ENCODE measurements at places on chromosomes 11 and 22.

GRCh38 chr11:48081151-48082010, 101.0 kb downstream of the PTPRJ start:
- DNase-seq: peak; percentile 86

GRCh38 chr22:32106930-32107329, 52.2 kb downstream of the C22orf42 start:
- peak; percentile 48 for DNase-seq

- no peak for DNase-seq
Measured at GRCh38 chr11:130691581-130691980, 224.7 kb downstream of the SNX19 start.

DNA sequence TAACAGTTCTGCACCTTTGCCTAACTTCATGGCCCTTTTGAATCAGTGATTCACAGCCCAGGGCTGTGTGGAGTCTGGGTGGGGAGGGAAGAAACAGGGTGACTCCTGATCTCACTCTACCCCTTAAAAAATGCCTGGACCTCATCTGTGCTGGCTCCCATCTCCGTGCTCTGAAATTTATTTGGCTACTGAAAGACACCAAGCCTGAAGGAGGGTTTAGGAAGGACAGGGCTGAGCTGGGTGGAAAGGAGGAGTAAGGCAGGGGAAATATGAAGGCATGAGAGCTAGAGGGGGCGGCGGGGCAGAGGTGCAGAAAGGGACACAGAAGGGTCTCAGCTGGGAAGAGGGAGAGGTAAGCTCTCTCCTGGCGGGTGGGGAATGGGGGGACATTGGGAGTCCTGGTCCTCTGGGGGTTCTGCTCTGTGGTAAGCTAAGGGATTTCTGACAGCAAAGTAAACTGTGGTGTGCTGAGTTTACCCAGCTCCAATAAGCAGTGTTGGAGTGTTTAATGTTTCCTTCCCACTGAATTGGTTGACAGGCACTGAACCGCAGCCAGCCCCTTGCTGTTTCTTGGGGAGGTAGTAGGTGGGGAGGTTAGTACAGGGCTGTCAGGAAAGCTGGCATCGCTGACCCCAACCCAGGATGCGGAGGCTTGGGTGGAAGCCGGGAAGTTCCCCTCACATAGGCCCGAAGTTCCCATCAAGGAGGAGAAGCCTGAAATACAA, 71.1 kb downstream of the RPUSD4 start:
- DNase-seq: peak; percentile 43

DNA sequence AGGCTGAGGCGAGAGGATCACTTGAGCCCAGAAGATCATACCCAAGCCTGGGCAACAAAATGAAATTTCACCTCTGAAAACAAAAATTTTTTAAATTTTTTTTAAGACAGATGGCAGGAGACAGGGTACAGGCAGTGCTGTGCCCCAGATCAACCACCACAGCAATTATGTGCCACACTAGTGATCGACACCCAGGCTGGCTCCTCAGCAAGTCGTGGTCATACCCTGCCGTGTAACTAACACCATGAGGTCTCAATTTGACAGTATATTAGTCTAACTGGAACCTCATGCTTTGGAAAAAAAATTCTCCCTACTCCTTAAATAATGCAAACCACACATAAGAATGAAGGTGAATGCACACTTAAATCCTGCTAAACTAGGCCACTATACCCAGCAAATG, 8.3 kb downstream of the SF3A1 start:
- DNase-seq: no peak

GRCh38 chr22:46092670-46093410, 57.5 kb upstream of the PPARA start:
- no peak for DNase-seq

DNA sequence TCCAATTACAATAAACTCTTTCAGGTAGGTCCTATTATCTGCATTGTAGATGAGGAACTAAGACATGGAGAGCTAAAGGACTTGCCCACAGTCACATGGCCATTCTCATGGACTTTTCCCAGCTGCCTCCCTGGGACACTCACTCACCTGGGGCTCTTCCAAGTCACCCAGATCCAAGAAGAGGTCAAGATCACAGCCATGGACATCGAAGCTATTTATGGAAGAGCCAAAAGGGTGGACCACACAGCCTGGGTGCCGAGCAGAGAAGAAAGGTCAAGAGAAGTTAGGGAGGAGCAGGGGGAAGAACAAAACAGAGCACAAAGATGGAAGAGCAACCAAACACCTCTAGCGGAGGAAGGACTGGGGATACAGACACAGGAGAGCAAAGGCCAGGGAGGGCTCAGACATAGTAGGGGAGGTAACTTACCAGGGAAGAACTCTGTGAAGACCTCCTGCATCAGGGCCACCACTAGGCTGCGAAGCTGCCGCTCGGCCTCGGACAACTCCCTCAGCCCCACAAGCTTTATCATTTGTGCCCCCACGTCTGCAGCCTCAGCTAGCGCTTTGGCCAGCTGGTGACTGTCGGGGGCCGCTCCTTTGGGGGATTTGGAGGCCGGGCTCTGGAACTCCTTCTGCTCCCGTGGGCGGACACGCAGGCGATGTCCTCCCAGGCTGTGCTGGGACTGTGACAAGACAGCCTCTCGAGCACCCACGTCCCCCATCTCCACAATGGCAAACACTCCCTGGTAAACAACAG, 7.4 kb upstream of the EEF1G start:
- no peak for DNase-seq

GRCh38 chr11:77753230-77753629, 67.3 kb downstream of the RSF1 start:
- no peak for DNase-seq

- peak; percentile 79 for DNase-seq
Measured at GRCh38 chr22:24156141-24156912, 25.0 kb upstream of the SUSD2 start.

- peak; percentile 62 for DNase-seq
Measured at GRCh38 chr11:46659908-46660307, 40.5 kb downstream of the ARHGAP1 start.

DNA sequence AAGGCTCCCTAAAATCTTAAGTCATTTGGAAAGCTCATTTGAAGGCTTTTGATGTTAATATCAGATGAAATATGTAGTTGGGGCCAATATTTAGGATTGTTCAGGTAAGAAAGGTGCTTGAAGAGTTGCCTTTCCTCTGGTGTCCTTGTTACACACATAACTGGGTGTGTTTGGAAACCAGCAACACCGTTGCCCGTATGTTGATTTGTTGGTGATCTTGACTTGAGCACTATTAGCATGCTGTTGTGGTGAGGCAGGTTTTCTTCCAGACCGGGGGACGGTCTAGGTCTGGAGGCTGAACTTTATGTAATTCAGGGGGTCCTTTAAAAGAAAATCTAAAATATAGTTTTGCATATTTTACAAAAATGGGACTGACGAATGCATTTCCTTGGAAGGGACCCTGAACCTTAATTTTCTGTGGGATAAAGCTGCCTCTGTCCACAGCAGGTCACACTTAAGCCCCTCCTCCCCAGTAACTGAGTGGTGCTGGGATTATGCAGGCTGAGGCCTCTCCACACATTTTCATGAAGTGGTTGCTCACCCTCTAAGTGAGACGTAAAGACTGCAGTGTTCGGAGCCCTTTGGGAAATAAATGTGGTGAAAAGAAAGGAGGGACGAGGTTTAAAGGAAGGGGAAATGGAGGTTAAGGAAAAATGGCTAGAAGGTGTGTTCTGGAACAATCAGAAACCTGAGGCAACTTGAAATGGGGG, 1.8 kb downstream of the YWHAH start:
- no peak for DNase-seq

- no peak for DNase-seq
Measured at GRCh38 chr11:120074076-120074475, 63.8 kb downstream of the TRIM29 start.

GRCh38 chr11:134659882-134660281, 247.8 kb upstream of the B3GAT1 start:
- no peak for DNase-seq

DNA sequence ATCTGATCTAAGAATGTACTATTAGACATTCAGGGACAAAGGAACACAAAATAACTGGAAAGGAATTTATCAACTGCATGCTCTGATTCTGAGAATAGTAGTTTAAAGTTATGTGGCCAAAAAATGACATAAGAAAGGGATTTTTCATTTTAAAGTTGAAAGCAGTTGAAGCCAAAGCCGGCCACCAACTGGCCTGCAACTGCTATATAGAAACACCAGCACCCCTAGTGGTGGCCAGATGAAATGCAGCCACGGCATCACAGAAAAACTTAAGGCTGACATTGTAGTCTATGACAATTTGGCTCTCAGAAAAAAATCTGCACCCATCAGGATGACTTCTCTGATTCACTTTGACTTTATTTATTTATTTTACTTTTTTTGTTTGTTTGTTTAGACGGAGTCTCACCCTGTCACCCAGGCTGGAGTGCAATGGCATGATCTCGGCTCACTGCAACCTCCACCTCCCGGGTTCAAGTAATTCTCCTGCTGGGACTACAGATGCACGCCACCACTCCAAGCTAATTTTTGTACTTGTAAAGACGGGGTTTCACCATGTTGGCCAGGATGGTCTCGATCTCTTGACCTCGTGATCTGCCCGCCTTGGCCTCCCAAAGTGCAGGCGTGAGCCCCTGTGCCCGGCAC, 59.2 kb downstream of the SLC35F2 start:
- DNase-seq: peak; percentile 91

GRCh38 chr11:102316346-102316904, 859 bp upstream of the BIRC3 start:
- DNase-seq: no peak

DNA sequence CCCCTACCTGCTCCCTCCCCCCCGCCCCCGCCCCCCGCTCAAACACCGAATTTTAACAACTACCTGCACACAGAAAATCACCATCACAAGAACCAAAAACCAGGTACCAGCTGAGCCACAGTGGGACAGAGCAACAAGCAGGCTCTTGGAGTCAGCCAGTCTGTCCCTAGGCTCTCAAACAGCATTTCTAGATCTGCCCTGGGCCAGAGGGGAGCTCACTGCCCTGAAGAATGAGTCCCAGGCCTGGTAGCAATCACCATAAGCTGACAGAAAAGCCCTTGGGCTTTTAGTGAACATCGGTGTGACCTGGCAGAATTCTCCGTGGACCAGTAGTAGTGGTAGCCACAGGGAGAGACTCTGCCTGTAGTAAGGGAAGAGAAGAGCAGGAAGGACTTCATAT, 58.3 kb downstream of the C11orf87 start:
- DNase-seq: no peak

DNA sequence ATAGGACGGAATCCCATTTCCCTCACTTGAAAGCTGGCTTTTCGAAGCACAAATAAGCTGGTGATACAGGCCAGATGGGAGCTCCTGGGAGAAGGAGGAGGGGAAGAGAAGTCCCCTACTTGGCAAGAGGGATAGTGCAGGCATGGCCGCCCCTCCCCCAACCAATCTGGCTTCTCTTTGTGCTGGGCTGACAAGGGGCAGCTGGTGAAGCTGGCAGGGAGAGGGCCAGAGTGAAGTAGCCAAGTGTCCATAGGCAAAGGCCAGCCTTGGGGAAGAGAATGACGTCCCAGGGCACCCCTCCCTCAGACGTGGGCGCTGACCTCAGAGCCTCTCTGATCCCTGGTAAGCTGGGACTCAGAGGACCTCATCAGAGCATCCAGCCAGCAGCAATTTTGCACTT, 78.7 kb upstream of the GRAMD1B start:
- no peak for DNase-seq

DNA sequence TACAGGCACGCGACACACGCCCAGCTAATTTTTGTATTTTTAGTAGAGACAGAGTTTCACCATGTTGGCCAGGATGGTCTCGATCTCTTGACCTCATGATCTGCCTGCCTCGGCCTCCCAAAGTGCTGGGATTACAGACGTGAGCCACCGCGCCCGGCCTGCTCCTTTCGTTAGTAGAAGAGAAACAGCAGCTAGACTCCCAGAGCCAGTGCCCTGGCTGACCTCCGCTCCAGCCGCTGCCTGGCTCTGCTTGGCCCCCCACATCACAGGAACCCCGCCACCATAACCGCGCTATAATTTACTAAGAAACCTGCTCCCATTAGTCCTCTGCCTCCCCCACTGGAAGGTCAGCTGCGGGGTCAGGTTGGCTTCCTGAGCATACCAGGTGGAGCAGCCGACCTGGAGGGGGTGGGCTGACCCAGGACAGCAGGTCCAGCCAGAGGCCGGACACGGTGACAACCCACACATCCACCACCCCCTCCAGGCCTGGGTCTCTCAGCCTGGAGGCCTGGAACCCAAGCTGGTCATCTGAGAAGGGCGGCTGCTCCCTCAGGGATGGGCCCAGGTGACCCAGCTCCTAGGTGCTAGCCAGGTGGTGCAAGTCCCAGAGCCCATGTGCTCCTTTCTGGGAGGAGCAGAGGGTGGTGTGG, 7.5 kb upstream of the POLDIP3 start:
- no peak for DNase-seq

DNA sequence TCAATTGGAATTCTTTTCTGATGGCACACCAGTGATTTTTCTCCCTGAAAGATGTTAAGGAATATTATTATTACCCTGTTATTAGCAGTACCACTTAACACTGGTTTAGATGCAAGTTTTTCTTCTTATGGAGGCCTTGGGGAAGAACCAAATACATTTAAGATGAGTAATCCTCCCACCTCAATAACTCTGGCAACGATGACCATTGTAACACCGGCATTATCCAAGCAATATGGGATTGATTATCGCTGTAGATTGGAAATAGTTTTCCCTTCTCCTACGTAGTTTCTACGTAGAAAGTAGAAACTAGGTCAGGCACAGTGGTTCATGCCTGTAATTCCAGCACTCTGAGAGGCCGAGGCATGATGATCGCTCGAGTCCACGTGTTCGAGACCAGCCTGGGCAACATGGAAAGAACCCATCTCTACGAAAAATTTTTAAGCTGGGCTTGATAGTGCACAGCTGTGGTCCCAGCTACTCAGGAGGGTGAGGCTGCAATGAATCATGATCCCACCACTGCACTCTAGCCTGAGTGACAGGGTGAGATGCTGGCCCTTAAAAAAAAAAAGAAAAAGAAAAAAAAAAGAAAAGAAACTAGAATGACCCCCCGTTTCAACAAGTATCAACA, 45.5 kb downstream of the PACSIN2 start:
- DNase-seq: peak; percentile 83

- peak; percentile 73 for DNase-seq
Measured at GRCh38 chr11:17828311-17828751, 93.8 kb downstream of the KCNC1 start.

GRCh38 chr11:76069001-76069400, 137.3 kb downstream of the WNT11 start:
- no peak for DNase-seq

- DNase-seq: peak; percentile 63
Measured at GRCh38 chr11:119624102-119624615, 104.8 kb downstream of the NECTIN1 start.

GRCh38 chr11:22577854-22578253, 47.8 kb downstream of the FANCF start:
- DNase-seq: no peak

- DNase-seq: peak; percentile 3
Measured at GRCh38 chr11:120032766-120033390, 105.0 kb downstream of the TRIM29 start.

Measured in GM03348 (cell line).